ENCODE measurements at places on chromosomes 2 and 18.

DNA sequence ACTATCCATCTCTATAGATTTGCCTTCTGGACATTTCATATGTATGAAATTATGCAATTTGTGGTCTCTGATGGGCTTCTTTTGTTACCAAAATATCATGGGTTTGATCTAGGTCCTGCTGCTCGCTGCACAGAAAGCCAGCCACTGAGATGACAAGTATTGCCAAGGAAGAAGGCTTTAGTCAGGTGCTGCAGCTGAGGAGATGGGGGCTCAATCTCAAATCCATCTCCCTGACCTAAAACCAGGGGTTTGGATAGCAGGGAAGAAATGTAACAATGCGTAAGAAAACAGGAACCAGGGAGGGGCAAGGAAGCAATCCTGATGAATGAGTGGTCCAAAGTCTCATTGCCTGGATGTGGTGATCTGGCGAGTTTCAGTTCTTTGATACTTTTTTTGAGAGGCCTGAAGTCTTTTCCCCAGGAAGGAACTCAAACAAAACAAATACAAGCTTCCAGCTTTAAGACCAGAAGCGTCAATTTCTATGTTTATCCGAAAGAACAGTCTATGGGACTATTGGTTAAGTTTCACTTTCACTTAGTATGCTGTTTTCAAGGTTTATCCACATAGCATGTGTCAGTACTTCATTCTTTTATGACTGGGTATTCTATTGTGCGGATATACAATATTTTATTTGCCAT, 3.4 kb upstream of the CKAP2L start:
- no peak for DNase-seq

GRCh38 chr2:99688699-99689098, 198.9 kb upstream of the REV1 start:
- DNase-seq = no peak

DNA sequence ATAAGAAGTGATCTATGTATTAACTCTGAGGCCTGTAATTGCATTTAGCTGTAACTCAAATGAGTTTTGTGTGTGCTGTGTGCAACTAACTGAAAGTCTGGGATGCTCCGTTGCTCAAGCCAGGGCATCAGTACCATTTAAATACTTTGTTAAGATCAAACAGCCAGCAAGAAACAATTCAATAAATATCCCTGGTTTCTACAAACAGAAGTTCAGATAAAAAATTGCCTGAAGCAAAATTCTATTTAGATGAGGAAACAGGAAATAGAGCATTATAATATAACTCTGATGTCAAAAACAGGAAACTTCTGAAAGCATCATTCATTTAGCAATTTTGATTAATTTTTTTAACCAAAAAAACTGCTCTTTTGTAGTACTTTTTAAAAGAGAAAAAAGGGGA, 18.9 kb upstream of the SLC38A11 start:
- DNase-seq = no peak

- no peak for DNase-seq
Measured at GRCh38 chr2:119659601-119660342, 19.2 kb upstream of the TMEM177 start.

DNA sequence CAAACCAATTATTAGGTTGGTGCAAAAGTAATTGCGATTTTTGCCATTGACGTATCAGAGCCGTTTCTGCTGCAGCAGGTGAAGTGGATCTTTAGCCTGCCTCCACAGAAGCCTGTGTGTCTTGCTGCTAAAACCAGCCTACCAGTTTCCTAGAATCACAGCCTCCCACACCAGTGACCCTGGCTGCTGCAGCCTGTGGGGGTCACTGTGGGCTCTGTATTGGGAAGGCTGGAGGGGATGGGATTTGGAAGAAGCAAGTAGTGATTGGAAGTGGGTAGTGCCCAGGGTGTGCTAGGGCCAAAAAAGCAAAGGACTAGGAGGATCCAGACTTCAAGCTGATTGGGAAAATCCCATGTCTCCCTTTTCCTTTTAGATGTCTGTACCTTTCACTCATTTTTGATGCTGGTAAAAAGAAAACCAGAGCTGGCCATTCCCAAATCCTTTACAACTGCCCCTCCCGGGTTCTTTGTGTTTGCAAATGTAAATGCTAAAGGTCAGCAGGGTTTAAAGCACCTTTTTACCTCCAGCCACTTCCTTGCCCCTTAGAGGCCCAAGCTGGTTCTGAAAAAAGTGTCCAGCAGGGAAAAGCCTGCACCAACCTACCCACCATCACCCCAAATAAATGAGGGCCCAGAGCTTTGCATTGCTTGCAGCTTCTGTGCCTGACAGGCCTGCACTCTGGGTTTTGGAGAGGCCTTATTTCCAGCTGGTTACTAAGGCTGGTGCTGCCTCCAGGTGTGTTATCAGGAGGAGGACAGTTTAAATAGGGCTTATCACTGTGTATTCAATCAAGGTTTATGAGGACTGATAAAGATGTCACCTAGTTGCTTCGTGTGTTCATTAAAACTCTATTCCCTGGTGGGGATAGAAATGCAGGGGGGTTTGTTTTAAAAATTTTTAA, 172.0 kb downstream of the MIB1 start:
- no peak for DNase-seq

GRCh38 chr2:234091883-234092282, 41.4 kb downstream of the SPP2 start:
- DNase-seq = no peak

DNA sequence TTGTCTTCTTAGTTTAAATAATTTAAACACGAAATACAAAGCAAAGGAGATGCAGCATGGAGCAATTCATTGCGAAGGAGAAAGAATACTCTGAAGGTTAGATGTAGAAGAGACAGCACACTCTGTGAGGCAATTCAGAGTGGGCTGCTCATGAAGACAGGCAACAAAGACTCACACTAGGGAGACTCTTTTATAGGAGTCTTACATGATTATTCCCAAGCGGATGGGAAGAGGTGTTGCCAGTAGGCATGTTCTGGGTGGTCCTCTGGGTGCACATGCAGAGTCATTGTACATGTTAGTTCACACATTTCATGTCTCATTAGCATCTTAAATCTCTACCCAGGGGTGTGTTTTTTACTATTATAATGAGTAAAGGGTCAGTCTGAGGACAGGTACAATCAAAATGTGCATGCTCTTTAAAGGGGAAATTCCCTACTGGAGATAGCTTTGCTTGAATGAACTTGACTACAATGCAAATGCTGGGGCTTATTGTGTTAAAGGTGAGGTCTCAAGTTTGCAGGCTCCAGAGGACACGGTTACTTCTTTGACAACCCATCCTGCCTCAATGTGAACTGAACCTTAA, 275.5 kb downstream of the CDH19 start:
- no peak for DNase-seq

DNA sequence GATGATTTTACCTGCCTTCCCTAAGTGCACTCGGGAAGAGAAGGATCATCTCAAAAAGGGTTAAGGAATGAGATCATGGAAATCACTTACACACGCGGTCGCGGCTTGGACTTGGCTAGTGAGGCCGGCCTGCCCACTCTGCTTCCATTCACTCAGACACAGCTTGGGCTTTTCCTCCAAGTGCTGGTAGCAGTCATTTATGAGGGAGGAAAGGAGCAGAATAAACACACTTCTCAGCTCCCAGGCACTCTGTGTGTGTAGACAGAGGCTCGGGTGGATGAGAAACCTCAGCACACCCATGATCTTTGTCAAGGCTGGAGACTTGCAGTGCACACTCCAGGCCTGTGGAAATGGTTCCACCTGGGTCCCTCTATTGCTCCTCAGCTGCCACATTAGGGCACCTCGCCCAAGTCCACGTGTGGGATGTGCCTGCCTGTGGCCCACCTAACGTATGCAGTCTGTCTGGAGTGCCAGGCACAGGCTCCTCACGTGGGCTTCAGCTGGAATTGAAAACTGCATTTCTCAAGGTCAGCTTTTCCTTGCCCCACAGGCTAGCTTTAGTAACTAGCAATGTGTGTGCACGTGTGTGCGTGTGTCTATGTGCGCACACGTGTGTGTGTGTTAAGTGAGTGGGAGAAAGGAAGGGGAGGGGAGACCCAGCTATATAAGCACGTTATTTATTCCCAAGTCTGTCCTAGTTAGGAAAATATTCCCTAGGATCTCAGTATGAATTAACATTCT, 288.4 kb downstream of the SOX11 start:
- DNase-seq = no peak

- no peak for DNase-seq
Measured at GRCh38 chr18:58784601-58785137, 80.0 kb upstream of the ZNF532 start.

Measured in RWPE2 (cell line).